ENCODE measurements at places on chromosomes 5 and 9.

- DNase-seq: no peak
Measured at GRCh38 chr5:39201160-39201780, 18.1 kb downstream of the FYB1 start.

GRCh38 chr5:81718300-81718699, 32.6 kb downstream of the SSBP2 start:
- DNase-seq: no peak

DNA sequence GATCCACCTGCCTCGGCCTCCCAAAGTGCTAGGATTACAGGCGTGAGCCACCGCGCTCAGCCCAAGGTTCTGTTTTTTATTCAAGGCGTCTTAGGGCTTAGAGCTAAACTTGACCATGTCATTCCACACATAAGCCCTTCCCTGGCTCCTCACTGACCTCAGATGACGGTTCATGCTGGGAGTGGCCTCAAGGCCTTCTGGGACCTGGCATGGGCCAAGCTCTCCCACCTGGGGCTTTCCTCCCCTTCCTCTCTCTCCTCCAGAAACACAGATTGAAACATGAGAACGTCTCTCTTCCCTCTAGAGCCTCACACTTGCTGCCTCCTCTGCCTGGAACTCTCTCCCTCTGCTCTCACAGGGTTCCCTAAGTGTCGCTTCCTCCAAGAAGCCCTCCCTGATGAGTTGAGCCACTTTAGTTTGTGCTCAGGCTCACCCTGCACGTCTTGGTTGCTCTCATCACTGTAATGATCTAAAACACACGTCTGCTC, 155.6 kb upstream of the IER5L start:
- no peak for DNase-seq

GRCh38 chr9:115104908-115105307, 13.0 kb downstream of the TNC start:
- no peak for DNase-seq

DNA sequence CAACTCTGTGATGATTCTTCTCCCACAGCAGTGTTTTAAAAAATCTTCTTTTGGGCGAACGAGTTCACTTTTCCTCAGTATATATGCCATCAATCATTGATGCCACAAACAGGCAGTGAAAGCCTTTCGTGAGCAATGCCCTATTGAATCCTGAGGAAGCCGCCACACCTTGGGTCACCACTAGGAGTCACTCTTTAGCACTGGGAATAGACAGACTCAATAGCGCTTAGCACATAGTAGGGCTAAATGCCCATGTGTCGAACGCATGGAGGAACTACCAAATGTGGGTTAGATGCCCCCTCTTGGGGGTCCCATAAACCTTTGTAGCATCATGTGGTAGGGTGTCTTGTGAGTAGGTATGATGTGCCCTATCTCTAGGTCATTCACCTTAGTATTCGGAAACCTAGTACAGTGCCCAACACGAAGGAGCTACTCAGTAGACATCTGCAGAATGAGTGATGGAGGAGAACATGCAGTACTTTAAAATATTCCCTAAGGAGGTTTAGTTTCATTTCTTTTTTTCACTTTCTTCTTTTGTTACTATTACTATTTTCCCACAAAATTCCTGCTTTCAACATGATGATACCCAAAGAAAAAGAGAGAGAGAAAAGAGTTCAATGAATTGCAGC, 603.7 kb downstream of the BNC2 start:
- DNase-seq: no peak

DNA sequence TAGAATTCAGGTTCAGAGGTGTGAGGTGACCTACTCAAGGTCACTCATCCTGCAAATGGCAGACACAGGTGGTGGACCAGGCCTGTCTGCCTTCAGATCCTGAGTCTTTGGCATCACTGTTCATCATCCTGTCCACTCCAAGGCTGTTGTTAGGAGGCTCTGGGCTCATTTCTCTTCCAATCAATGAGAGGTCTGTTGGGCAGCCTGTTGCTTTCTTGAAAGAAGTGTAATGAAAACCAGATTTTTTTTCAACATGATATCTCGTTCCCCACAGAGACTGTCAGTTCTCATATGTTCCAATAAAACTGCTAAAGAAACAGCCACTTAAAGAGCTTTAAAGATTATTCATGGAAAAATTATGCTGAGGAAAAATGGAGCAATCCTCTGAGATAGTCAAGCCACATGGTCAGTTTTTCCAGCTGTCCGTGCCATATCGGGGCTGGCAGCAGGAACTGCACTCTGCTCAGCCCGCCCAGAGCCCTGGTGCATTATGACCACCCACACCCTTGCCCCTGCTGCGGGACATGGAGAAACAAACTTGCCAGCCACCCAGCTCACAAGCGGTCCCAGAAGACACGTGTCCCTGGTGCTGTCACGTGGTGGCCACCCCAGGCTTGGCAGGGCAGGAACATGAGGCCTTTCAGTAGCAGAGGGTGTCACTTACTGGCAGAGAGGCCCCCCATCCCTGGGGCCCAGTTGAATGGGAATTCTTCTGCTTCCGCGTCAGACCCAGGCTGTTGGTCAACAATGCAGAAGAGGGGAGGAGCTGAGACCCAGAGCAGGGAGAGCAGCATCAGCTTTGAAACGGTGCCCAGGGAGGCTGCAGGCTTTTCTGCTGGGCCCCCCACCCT, 63.7 kb upstream of the ANGPTL2 start:
- DNase-seq: no peak

DNA sequence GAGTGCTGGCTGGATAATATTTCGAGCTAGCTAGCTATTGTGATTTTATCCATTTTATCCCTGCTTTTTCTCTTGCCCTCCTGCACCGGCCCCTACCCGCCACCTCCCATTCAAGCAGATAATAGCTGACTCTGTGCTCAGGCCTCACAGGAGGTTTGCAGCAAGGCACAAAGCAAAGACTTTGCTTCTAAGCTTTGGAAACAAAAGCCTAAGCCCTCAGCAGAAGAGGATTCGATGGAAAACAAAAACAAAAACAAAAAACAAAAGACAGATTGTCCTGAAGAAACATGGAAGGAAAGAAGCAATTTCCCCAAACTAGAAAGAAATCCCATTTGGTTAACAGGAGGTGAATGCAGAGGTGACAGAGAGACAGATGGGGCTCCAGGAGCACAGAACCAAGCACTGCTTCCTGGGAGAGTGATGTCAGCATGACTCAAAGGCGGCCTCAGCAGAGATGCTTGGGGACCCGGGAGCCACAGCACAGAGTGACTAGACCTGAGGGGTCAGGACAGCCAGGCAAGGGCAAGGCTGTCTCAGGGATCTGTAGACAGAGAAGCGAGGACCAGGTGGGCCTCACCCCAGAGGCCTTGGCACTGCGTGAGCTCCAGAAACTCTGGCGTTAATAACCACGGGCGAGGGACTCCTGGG, 28.4 kb downstream of the MTX3 start:
- DNase-seq: no peak

DNA sequence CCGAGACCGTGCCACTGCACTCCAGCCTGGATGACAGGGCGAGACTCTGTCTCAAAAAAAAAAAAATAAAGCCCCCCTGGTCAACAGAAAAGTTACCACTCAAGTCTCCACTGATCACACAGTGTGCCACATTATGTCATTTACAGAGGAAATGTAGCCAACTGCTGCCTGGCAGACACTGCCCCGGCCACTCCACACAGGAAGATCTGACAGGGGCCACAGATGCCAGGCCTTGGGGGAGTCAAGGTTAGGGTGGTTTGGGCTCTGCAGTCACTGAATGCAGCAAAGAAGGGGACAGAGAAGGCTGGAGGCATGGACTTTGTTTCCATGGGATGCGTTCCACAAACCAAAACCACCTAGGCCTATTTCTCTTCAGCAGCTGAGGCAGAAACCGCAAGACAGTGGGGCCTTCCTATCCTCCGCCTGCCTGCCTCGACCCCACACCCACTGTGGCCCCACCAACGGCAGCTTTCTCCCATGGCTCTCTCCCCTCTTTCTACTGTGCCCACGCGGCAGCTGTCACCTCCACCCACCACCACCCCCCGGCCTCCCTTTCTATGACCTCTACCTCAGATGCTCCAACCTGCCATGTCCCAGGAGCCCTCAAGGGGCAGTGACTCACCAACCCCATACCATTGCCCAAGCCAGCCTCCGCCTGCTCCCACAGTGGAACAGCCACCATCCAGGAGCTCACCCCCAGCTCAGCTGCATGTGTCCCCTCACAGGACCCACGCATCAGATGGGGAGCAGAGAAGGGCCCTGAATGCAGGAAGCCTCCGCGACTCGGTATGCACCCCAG, 12.4 kb downstream of the IPPK start:
- DNase-seq: no peak

- DNase-seq: no peak
Measured at GRCh38 chr9:20742833-20743232, 58.8 kb downstream of the FOCAD start.

All from activated T-cell treated with anti-CD3 and anti-CD28 coated beads for 1 hour (primary cell).